ENCODE measurements at places on chromosomes 1 and 21.
A peak's percentile ranks its signal among the peaks of the same experiment; 100 is the strongest.

DNA sequence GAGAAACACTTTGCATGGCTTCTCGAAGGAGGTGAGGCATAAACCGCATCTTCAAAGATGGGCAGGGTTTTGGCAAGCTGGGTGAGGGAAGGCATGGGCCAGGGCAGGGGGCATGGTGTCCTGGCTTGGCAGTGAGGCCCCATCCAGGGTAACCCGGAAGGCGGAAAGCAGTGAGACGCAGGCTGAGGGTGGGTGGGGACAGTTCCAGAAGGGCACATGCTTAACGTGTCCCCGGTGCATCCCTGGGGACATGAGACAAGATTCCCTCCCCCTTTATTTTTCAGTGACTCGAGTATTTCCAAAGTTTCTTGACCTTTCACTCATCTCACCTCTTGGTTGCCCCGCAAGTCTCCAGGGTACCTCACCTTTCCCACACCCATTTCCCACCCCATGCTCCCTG, 122.8 kb upstream of the SLC25A33 start:
- DNase-seq: no peak

- no peak for DNase-seq
These were observed 81.1 kb upstream of the BTG3 start for GRCh38 chr21:17693801-17694200.

- DNase-seq: no peak
These were observed 312.4 kb downstream of the HMCN1 start for GRCh38 chr1:186046437-186047211.

- peak; percentile 40 for DNase-seq
These were observed 16.7 kb downstream of the SPATA21 start for GRCh38 chr1:16420424-16421118.

DNA sequence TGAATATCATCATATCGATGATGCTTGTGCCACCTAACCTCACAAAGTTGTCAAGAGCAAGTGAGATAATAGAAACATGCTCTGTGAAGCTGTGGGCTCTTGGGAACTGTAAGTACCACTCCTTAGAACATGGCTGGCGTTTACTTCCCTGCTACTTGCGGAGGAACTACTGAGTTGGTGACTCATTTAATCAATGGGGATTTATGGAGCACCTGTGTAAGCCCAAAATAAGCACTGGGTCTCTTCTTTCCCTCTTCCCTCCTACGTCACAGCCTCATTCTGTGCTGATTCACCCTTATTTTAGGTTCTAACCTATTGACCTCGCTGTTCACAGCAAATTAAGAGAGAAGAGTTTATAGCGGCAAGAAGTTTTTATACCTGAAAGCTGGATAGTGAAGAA, 52.9 kb downstream of the PRDM2 start:
- DNase-seq: no peak
